Ureter (tissue), 1 donor: ENCODE measurements at places on chromosomes 3 and 15. TPM values are rescaled to one million over a fixed set of nuclear protein-coding genes. Genes with fewer than 3 reads are reported as not detected.
A peak's percentile ranks its signal among the peaks of the same experiment; 100 is the strongest.

DNA sequence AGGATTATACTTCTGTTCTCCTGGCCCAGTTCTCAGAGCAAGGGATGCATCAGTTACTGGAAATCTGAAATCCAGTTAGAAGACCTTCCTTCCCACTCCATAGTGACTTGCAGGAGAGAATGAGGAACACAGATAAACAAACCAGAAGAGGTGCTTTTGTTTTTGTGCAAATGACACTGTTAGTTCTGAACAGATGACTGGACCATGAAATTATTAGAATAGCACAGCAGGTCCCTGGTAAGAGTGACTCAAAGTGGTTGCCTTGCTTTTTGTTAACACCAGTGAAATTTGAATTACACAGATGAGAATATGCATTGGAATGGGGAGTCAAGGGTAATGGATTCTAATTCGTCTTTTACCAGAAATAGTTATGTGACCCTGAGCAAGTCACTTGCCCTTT, 30.4 kb upstream of the LRIG1 start:
- no peak for DNase-seq

GRCh38 chr15:92595506-92596381, 59.8 kb downstream of the FAM174B start:
- DNase-seq = no peak

DNA sequence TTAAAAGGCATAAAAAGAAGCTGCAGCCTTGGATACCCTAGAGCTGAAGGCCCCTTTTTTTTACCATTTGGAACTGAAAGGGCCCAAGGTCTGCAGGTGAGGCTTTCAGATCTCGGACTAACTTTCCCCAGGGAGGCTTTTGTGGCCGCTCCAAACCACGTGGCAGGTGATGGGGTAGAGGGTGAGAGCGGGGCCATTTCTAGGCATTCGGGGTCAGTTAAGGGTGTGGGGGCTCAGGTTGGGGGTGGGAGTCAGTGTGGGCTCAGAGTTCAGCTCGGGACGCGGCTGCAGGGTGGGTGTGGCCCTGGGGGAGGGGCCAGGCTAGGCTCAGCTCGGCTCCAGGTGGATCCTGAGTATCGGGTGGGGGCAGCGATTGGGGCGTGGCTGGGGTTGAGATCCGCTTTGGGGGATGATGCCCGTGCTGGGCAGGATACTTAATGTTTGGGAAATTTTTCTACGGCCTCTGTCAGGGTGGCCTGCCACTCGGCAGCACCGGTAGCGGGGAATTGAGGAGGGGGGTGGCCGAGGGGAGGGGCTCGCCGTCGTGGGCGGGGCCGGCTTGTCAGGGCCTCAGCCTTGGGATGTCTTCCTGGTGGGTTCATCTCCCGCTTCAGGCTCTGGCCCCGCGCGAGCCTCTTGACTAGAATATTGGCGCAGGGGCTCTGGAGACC, 2.5 kb downstream of the KLF13 start:
- DNase-seq = peak; percentile 67

DNA sequence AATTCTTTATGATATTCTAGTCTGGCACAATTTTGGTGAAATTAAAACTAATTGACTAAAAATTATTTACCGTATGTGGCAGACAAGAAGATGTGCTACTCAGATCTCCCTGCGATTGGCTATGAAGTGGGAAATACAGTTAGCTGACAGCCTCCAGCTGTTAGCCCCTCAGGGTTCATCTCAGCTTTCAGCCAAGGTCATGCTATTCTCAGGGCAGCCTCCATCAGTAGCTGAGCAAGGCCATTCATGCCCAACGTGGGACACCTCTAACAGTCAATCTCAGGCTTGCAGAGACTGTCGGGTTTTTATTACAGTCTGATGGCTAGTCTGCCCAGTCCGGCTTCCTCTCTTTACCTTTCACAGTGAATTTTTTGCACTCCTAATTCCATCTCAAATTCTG, 6.7 kb downstream of the PARP9 start:
- DNase-seq = no peak

GRCh38 chr15:44029940-44030568, 165.0 kb downstream of the FRMD5 start:
- DNase-seq = no peak

GRCh38 chr3:40216471-40216870, 93.0 kb upstream of the EIF1B start:
- DNase-seq = no peak

DNA sequence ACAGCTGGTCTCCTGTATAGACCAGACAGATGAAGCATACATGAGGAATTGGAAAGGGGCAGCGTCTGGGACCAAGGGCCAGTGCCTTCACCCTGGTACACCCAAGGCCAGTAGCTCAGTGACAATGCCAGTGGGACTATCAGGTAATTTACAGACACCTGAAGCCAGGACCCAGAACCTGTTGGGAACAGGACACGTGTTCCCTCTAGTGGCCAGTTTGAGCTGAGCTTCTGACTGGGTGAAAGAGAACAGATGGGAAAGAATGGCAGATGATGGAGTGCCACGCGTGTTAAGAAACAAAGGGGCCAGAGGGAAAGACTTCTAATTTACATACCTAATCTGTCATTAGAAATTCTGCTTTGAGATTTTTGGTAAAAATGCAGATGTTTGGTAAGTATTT, 5.1 kb upstream of the SLC25A38 start:
- peak; percentile 60 for DNase-seq

DNA sequence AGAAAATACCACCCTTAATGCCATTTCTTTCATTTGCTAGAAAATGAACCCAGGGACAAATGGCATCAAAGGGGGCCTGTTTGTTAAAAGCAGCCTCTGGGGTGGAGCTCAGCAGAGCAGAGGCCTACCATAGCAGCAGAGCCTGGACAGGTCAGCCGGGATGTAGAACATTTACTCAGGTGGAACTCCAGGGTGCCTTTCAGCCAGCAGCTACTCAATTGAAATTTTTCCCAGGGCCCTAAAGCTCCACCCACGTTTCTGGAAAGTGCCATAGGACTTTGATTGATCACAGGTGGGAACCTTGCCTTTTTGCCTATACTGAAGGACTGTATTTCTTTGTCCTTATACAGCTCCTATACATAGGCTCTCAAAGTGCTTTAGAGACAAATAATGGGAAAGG, 74.5 kb upstream of the C15orf61 start:
- DNase-seq = no peak

MAP6D1 gene
- total RNA-seq = 2.1 TPM
